ENCODE measurements at places on chromosomes 13 and 19.

DNA sequence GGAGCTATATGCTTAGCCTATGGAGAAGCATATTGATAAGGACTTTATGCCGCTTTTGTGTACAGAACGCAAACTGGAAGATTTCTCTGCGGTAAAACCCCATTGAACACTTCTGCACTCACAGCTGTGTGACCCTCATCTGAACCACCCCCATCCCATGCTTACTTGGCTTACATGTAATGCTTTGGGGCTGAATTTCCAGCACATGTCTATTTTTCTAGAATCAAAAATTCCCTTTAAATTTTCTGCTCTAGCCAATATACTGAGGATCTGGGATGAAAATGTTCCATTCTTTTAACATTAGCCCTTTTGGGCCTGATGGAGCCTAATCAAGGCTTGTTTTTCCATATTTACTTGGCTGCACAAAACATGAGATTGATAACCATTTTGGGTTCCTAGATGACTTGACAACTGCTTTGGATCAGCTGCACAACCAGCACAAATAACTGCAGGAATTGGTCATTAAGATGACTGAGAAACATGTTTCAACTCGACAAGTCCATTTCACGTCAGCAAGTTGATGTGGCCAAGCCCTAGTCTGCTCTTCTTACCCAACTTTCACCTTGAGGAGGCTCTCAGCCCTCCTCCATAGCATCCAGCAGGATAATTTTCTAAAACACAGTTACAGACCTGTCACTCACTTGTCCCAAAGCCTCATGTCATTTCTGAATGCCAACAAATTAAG lies 52.4 kb downstream of the TNFSF11 start:
- no peak for DNase-seq

DNA sequence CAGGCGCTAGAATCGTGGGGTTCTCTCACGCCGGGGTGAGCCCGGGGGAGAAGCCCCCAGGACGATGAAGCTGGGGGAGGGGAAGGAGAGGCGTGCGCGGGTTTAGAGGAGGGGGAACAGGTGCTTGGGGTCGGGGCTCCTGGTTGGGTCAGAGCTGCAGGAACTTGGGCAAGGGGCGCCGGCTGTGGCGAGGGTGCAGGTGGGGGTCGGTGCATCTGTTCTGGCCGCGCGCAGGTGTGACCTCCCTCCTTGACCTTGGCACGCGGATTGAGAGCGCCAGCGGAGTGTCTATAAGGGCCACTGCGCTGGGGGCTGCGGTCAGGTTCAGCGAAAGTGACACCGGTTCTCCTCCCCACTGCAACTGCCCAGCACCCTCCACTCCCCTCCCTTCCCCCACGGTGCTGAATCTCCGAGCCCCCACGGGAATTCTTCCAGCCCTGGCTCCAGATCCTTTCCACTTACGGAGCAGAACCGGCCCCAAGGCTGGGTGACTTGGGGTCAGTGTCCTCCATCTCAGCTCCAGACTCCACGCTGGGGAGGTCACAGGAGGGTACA lies 618 bp downstream of the TMEM38A start:
- DNase-seq = no peak

GRCh38 chr19:38977445-38978325 lies 2.1 kb upstream of the FBXO17 start:
- DNase-seq = no peak

- DNase-seq = no peak
These were observed 329.6 kb downstream of the KCTD12 start for GRCh38 chr13:76556627-76557026.
